ENCODE measurements at places on chromosomes 4 and X.

DNA sequence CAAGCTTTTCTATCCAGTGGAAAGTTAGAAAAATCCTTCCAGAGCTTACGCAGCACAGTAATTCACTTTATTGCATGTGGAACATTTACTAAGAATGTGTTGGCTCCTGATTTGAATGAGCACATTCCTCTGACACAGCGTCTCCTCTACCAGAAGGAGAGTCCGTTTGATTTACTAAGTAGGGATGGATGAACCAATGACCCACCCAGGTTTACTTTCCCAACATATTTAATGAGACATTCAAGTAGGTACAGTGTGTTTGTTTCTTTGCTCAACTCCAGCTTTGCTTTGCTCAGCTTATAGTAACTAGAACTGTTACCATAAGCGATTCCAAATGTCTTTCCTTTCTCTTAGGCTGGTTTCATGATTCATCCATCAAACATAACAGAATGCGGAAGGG is 161.7 kb downstream of the SMARCA1 start:
- DNase-seq: no peak

GRCh38 chr4:8844976-8845690 is 26.5 kb downstream of the HMX1 start:
- no peak for DNase-seq

DNA sequence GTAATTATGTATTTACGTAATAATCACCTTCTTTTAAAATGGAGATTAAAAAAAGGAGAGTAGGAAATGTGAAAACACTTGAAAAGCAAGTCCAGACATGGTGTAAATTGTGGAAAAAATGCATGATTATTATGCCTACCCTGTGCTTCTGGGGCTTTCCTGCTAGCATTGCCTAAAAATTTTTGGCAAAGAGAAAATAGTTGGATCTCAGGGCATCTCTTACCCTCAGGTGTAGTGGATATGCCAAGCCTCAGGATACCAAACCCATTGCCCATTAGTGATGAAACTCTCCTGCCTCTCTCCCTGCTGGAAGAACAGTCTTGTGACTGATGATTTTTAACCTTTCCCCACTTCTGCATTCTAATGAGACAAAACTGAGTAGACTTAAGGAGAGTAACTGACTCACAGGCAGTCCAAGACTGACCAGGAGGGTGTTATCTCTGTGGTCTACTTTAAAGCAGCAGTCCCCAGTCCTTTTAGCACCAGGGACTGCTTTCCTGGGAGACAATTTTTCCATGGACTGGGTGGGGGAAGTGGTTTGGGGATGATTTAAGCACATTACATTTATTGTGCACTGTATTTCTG is 174.6 kb downstream of the ZNF330 start:
- DNase-seq: no peak

GRCh38 chrX:97315939-97316338 is 432.2 kb downstream of the RPA4 start:
- DNase-seq: peak; percentile 39

- no peak for DNase-seq
Observed at GRCh38 chrX:1422135-1422465, 30.2 kb upstream of the SLC25A6 start.

DNA sequence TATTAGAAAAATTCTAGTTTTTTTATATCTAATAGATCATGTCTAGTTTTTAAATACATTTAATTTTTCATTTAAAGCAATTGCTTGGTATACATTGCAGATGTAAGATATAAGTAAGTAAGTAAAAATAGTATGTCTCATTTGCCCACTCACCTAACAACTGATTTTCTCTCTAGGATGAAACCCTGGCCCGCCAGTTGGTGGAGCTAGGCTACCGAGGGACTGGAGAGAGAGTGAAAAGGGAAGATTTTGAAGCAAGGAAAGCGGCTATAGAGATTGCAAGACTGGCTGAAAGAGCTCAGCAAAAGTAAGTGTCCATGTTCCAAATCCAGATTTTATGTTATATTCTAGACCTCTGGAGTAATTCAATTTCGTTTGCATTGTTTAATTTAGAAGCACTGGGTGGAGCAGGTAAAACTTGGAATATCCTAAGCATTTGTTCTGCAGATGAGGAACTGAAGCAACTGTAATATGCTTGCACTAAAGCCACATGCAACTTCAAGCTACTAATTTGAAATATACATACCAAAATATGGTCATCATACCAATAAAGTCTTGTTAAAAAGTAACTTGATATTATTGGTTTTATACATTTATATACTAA is 27.1 kb downstream of the CFAP299 start:
- peak; percentile 39 for DNase-seq

DNA sequence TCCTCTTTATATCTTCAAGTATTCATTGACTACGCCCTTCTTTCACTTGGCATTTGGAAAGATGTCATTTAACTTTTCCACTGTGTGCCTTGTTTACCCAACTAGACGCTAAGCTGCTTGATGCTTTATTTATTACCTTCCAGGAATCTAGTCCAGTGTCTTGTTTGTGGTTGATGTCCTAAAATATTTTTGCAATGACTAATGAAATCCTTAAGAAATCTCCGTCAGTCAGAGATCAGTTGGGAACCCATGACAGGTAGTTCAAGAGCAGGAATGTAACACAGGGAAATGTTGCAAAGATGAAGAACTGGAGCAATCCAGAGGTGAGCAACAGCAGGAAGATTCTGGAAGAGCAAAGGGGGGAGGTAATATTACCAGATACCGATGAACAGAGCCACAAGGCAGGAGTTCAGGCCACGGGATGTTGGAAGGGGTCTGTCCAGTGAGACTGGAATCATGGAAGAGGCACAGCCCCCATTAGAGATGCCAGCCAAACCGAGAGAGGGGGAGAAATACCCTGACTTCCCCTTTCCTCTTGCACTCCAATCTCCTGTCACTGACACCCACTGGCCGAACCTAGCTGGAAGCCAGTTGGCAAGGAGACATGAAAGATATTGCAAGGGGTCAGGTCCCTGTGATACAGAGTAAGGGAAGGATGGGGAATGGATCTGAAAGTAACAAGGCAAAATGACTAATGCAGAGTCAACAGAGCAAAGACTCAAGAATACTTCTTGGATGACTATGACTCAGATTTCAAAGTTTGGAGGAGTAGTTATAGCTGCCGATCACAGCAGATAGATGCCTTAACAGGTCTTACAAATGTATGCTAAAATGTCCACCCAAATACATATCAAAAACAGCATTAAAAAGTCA is 62.7 kb upstream of the PHKA2 start:
- no peak for DNase-seq
